LNCaP clone FGC (cell line): ENCODE measurements at places on chromosomes 13 and 19.

DNA sequence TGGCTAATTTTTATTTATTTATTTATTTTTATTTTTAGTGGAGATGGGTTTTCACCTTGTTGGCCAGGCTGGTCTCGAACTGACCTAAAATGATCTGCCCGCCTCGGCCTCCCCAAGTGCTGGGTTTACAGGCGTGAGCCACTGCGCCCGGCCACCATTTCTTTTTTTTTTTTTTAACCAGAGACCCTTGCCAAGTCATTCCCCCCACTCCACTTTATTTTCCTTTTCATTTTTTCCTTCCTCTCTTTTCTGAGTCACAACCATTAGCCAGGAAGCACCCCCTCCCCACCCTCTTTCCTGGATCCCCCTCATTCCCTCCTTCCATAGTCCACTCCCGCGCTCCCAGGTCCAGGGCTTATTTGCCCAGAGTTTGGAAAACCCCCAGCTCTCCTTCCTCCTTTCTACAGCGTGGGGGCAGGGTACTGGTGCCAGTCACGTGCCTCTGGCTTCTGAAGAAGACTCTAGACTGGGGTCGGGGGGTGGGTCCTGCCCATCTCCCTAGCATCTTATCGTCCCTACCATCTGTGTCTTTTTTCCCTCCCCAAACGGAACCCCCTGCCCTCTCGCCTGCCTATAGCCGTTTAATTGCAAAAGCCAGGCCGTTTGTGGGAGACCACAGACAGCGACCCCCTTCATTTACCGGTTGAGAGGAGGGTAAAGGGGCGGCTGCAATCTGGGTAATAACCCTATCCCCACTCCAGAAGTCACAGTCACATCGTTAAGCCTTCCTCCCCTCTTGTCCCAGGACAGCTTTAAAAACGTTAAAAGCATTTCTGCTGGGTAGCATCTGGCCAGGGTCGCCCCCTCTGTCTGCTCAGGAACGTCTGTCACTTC is 1.1 kb upstream of the CALR start:
- no peak for DNase-seq

DNA sequence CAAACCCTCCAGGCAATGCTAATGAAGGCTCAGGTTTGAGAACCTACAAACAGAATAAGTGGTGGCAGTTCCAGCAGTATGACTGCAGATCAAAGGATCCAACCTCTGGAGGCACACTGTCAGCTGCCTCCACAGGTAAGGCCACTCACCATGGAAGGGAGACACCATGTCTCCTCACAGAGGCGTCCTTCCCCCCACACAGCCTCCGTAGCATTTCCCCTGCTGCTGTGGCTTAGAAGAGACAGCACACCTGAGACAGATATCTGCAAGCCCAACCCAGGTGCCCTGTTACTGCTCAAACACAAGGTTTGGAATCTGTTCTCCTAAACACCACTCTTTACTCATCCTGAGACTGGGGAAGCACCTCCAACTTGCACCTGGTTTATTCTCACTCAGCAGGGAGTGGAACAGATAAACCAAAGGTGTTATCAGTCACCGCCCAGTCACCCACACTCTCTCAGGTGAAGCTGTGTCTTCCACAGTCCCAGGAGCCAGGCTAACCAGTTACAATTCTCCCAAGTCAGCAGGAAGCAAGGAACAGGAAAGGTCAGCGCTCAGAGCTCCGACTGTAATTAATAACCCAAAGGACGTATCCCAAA is 311.2 kb downstream of the FOXO1 start:
- DNase-seq: no peak

DNA sequence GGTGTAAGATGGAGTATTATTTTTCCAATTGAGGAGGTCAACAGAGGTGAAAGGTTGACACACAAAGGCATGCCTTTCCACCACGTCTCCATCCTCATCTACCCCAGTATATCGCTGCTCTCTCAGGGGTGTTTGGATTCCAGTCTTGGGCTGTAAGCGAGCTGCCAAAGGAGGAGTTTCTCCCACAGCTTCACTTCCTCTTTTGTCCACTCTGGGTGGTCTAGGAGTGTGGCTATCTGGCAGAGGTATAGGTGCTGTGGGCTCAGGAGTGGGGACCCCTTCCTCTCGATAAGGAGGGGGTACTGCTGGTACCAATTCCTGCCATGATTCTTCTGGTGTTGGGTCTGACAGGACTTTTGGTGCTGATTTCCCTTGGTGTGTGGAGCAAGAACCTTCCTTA is 39.4 kb downstream of the ZNF846 start:
- no peak for DNase-seq

DNA sequence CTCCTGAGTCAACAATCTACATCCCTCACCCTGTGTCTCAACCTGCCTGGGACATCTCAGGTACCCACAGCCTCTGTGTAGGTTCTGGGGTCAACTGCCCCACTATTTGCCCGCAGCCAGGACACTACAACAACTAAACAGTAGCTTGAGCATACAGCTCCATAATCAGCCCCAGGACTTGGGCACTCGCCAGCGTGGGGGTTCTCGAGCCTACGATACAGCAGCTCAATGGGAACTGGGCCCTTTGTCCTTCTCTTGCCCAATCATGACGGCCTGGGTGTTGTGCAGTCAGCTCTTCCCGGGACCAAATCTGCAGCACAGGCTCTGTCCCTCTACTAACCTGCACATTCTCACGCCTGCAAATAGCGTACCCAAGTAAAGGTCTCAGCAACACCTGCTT is 1.3 kb downstream of the ZNF180 start:
- no peak for DNase-seq

- DNase-seq: no peak
These were observed 3.1 kb downstream of the FTL start for GRCh38 chr19:48968179-48968661.

- no peak for DNase-seq
These were observed 1200.7 kb downstream of the SLITRK1 start for GRCh38 chr13:82681535-82681934.

DNA sequence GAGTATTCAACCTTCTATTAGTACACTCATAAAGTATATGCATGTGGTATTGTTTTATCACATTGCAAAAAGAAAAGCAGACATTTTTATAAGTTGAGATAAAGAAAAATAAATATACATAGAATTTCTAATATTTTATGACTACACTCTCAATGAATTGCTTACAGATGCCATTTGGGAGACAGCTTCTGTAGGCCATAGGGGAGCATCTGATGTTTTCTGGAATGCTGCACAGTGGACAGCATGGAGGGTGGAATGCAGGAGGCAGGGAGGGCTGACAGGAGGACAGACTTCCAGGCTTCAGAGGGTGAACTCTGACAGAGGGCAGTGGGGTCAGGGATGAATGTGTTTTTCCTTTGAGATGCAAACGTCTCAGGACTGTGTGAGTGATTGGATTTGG is 45.8 kb downstream of the MIPEP start:
- no peak for DNase-seq
